D721Med (cell line): ENCODE measurements at places on chromosomes 12 and 14.

DNA sequence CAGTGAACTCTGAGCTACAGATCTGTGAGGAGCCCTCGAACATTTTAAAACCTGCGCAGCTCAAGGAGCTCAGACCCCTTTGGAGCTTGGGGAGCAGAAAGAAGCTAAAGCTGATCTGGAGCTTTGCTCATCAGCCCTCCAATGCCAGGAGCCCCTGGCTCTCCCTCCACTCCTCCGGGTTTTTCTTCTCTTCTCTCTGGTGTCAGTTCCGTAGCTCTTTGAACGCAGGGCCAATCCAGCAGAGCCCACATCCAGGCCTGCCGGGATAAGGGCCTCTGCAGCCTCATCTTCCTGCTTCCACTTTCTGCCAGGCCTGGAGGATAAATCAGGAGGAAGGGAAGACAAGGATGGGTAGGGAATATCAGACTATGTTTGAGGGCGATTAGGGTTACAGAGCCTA is 6.0 kb downstream of the HOXC4 start:
- DNase-seq = no peak

- DNase-seq = no peak
Observed at GRCh38 chr12:6925239-6925539, 2.6 kb upstream of the ATN1 start.

GRCh38 chr12:71642264-71642663 is 21.4 kb downstream of the ZFC3H1 start:
- DNase-seq = no peak

GRCh38 chr14:79500489-79500888 is 710.8 kb downstream of the DIO2 start:
- DNase-seq = no peak

DNA sequence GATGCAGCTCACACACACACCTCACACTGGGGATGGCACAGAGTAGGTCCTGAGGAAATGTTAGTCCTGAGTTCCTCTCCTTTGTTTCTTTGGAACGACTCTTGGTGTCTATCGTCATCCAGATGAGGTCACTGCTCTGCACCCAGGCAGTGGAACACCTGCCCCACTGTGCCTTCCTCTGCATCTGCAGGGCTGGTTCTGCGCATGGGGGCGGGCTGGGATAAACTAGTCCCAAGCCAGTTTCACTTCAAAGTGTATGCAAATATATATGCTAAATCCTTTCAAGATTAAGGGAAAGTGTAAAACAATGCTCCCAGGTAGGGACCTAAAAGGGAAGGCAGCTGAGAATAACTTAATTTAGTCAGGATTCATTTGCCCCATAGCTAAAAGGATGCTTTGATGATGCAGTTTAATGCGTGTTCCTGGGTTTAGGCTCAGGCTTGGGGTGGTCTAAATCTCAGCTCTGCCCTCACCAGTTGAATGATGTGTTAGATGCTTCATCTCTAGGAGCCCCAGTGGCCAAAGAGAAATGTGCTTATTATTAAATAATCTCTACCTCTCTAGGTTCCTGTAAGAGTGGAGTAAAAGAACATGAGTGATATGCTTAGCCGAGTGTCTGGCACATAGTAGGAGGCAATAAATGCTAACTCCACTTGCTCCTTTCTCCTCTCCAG is 47.1 kb upstream of the OVCH1 start:
- no peak for DNase-seq

GRCh38 chr14:90274019-90274418 is 17.7 kb downstream of the PSMC1 start:
- DNase-seq = no peak

DNA sequence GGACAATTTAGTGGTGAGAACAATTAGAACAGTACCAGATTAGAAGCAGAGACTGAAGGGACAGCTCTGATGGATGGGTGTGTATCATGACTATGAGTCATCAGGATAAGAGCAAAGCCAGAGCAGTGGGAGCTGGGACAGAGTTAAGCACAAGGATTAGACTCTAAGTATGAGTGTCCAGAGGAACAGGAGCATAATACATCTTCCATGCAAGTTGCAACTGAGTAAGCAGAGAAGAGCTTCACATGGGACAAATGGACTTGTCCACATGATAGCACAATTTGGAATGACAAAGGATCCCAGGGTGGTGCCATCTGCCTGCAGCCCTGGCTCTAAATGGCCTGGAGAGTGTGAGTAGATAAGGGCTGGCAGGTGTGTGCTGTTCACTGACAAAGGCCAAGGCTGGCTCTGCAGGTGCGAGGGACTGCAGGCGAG is 226.4 kb upstream of the CAND1 start:
- DNase-seq = no peak

GRCh38 chr14:46091819-46092218 is 559.8 kb downstream of the RPL10L start:
- no peak for DNase-seq

- no peak for DNase-seq
Observed at GRCh38 chr14:90849787-90850444, 33.7 kb upstream of the TTC7B start.

GRCh38 chr14:62029569-62029924 is 267.3 kb downstream of the SNAPC1 start:
- DNase-seq = no peak

DNA sequence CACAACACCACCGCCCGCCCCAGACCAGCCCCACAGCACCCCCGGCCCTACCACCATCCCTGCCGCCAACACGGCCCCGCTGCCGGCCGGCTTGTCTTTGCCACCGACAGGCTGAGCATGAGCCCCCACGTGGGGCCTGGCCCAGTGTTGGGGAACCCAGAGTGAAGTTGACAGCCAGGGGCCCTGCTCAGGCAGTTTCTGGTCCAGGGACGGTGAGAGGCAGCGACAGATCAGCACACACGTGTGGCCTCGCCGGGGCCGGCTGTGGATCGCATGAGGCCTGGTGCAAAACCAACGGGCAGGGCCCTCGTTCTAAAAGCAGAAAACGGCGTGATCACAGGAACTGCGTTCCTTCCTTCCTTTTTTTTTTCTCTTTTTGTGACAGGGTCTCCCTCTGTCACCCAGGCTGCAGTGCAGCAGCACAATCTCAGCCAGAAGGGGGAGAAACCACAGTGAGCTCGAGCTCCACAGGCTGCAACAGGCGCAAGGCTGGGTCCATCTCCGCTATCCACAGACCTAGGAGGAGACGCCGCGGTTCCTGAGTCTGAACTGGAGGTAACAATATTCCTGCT is 50.5 kb upstream of the FBRSL1 start:
- DNase-seq = no peak

DNA sequence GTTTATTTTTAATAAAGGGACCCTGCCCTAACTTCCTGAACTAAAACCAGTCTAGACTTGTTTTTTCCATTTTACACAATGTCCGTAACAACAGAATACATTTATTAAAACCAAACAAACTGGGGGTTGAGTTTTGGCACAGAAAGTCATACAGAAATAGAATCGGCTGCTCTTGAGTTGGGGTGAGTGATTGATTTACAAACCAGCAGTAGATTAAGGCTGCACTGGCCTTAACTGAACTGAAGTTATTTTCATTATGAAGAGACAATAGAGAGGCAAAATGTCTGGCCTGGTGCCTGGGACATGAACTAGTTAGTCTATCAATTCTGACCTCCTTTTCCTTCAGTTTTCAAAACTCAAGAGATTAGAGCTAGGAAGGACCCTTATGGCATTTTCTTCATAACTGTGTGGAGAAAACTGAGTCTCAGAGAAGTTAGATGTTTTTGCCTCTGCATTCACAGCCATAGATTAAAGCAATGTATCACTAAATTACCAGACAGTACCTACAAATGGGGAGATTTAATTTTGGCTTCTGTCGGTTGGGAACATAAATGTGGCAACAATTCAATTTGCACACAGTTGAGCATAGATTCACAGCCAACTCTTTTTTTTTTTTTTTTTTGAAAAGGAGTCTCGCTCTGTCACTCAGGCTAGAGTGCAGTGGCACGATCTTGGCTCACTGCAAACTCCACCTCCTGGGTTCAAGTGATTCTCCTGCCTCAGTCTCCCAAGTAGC is 19.8 kb upstream of the MGP start:
- no peak for DNase-seq

- no peak for DNase-seq
Observed at GRCh38 chr14:58617619-58618018, 20.1 kb upstream of the DACT1 start.

- no peak for DNase-seq
Observed at GRCh38 chr14:77615361-77616132, 890 bp downstream of the SPTLC2 start.

DNA sequence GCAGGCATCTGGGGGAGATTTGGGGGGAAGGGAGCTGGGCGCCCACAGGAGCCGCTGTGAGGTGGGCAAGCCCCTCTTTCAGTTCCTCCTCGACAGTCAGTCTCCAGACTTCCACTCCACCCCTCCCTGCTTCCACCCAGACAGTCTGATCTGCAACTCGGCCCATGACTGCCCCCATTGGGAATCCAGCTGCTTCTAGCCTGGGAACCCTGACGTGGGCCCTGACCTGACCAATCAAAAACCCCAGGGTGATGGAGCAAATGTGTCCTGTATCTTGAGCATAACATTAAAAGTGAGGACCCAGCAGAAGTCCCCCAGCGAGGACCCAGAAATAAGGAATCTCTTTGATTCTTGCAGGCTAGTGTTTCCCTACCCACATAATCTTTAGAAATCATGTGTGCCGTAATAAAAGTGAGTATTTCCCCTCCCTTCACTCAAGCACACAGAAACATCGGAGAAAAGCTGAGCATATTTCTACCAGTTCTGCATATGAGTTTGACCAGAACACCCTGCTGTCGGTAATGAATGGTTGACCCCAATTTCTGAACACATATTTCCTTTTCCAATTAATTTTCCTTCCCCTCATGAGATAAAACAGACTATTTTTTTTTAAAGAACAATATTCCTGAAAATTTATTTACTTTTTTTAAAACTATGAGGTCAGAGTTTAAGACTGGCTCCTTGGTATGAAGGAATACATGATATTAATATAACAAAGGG is 6.4 kb downstream of the SSH1 start:
- DNase-seq = no peak

- DNase-seq = no peak
Observed at GRCh38 chr12:132426349-132427173, 63.4 kb upstream of the FBRSL1 start.

GRCh38 chr12:71693126-71693525 is 7.2 kb downstream of the TMEM19 start:
- DNase-seq = no peak

GRCh38 chr14:102764220-102764671 is 13.0 kb upstream of the TRAF3 start:
- no peak for DNase-seq

DNA sequence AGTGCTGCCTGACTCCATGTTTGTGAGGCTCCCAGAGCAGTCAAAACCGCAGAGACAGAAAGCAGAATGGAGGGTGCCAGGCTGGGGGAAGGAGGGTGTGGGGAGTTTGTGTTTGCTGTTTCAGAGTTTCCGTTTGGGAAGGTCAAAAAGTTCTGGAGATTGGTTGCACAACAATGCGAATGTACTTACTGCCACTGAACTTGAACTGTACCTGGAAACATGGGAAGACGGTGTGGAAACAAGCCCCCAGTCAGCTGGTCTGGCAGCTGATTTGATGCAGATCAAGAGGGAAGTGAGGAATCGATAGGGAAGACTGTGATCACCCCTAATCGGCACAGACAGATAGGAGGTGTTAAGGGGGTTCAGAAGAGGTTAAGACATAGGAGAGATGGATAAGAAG is 35.3 kb upstream of the INF2 start:
- no peak for DNase-seq

GRCh38 chr12:52228931-52229330 is 4.1 kb upstream of the KRT7 start:
- no peak for DNase-seq

- DNase-seq = no peak
Observed at GRCh38 chr14:79915406-79915805, 295.9 kb downstream of the DIO2 start.
